ENCODE measurements at places on chromosomes 3 and 15. TPM values are rescaled to one million over a fixed set of nuclear protein-coding genes. Genes with fewer than 3 reads are reported as not detected.

DNA sequence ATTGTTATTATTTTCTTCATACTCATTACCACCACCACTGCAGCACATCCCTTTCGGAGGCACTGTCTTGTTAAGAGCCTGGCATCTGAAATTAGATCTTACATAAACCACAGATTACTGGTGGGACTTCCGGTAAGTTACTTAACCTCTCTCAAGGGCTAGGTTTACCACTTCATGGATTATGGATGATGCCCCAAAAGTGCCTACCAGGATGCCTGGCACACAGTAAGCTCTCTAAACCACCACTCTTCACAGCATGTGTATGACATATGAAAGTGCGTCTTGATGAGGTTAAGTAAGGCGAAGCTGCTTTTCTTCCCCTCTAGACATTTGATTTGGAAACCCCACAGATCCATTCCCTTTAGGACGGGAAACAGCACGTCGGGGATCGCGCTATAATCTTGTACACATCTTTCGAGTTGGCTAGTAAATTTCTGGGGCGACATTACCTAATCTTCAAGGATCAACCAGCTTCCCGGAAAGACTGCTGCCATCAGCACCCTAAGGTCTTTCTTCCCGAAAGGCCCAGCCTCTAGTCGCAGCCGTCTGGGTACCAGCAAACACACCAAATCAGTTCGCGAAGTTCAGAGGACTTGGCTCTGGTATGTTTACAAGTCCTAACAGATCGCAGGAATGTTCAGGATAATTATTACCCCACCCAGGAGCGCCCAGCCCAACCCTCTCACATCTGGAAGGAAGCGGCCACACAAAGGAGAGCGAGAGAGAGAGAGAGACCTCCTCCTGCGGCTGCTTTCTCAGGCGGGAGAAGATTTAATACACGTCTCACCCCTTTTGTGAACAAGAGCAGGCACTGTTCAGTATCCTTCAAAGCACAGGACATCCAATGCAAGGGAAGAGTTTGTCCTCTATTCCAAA, 155.1 kb upstream of the FRMD4B start:
- DNase-seq, result no peak

DNA sequence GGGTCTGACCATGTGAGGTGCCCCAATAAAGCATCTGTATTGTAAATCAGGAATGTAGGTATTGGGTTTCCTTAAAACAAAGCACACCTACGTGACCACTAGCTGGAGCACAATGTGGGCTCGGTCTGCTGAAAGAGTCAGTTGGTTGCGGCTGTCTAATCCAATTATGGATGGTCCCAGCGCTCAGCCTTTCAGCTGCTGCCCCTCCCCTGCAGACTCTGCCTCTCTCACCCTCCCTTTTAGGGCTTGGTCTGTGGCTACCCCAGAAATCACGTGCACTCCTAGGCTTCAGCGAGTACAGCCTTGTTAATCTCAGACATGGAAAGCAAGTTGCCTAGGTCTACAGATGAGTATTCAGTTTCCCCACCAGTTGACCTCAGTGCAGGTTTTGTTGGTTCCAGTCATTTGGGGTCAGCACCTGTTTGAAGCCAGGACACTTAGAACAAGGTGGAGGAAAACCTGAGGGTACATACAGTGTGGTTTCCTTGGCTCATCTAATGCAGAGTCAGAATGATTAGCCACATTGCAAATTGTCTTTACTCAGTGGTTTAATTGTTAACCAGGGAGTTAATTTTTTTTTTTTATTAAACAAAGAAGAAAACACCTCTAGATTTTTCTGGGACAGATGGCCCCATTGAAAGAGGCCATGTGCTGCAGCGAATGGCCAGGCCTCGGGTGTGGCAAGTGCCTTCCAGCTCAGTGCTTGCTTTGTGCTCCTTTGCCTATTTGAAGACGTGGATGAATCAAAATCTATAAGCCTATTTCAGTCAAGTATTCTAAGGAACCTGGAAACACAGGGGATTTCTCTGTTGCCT, 137.7 kb downstream of the IGF1R start:
- no peak for DNase-seq

DNA sequence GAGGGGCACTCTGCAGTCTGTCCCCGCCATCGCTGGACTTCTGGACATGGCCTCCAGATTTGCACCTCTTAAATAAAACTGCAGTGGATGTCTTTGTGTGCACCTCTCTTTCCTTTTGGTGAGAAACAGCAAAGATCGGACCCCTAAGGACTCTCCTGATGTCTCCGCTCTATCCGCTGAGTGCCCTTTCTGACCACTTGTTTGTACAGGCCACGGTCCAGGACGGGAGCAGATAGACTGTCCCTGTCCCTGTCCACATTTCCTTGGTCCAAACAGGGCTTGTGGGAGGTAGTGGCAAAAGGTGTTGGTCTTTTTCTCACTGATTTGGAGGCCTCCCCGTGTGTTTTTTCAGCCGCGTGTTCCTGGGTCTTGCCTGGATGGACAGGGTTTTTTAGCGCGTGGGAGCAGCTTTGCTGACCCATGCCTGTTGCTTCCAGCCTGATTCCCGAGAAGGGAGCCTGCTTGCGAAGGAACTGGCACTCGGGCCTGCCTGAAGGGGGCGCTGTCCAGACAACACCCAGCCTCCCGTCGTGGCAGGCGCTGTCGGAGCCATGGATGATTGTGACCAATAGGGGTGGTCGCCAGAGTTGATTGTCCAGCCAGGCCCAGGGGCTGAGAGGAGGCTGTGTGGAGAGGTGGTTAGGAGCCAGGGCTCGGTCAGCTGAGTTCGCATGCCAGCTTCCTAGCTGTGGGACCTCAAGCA, 13.2 kb upstream of the STAB1 start:
- no peak for DNase-seq

DNA sequence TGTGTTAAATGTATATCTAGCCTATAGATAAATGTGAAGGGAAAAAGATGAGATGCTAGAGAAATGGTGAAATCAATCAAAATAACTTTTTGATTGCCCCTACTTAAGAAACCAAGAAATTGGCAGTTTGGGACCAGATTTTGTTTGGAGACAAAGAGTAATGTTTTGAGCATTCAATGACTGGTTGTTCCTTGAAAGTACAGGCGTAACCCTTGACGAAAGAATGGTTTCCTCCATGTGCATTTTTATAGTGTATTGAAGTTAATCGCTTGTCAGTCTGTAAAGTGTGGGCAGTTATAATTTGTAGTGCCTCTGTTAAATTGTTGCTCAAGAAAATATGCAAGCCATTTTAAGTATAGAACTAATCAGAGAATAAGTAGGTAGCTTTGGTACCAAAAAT, 1.2 kb downstream of the KIF23 start:
- DNase-seq, result no peak

The LMAN1L gene
- 0.64 TPM for polyA plus RNA-seq

Measured in sigmoid colon (tissue), 7 donors.